SIG-M5 (cell line): ENCODE measurements at places on chromosomes 4 and X.

GRCh38 chrX:1743105-1743504 is 128.2 kb downstream of the ASMT start:
- no peak for DNase-seq

- DNase-seq, result no peak
These were observed 599.1 kb upstream of the CPEB2 start for GRCh38 chr4:14403132-14403531.

DNA sequence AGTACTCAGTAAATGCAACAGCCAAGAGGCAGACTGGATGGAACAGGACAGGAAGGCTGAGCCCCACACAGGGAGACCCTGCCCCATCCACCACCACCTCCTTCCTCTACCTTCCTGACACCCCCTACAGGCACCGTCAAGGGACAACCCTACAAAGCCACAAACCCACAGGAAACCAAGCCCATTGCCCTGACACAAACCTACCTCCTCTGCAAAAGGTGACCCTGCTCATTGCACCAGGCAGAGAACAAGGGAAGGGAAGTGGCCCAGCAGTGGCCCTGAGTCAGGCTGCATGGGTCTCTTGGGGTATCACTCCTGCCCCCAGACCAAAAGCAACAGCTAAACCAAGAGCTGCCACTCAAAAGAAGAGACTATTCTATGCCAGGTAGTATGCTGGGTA is 21.0 kb downstream of the JAKMIP1 start:
- no peak for DNase-seq

DNA sequence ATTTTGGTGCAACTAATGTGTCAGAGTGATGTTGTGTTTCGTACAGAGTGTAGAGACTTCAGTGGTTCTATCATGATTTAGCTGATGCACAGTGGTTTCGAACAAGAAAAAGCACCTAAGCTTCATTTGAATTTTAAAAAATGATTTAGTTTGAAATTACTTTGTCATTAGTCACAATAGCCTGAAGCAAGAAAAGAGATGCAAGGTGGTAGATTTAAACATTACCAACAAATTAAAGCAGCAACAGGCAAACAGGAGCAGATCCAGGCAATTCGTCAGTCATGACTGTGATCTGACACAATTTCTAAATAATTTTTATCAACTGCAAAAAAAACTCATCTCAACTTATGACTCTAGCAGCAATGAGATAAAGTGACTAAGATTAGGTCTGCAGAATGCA is 24.6 kb upstream of the COX7B2 start:
- DNase-seq, result no peak

DNA sequence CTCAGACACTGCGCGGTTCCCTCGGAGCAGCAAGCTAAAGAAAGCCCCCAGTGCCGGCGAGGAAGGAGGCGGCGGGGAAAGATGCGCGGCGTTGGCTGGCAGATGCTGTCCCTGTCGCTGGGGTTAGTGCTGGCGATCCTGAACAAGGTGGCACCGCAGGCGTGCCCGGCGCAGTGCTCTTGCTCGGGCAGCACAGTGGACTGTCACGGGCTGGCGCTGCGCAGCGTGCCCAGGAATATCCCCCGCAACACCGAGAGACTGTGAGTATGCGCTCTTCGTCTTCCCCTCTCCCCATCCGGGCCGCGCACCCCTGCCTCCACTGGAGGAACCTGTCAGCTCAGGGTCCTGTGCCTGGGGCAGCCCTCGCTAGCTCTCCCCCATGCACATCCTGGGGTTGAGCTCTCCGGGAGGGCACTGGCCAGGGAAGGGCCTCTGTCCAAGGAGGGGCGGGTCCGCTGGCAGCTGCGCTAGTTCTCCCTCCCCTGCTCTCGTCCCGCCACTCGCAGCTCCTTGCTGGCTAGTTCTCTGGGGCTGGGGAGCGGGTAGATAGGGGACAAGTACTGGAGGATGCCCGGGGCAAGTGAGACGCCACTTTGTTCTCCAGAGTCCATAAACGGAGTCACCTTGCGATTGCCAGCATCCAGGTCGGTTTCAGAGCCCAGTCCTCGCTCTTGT is 2.2 kb downstream of the SLIT2 start:
- DNase-seq, result no peak

DNA sequence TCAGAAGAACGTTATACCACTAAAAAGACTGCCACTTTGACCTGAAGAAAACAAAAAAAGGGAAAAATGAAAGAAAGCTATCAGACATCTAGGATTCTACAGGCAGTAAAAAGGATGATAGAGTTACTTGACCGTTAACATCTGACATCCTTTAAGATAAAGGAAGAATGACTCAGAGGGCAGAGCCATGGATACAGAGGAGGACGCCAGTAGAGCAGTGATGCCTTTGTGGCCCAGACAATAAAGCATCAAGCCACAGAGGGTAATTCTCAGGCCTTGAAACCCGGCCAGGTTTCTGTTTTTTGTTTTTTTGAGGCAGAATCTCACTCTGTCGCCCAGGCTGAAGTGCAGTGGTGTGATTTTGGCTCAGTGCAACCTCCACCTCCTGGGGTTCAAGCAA is 9.5 kb upstream of the BEX1 start:
- DNase-seq, result no peak

DNA sequence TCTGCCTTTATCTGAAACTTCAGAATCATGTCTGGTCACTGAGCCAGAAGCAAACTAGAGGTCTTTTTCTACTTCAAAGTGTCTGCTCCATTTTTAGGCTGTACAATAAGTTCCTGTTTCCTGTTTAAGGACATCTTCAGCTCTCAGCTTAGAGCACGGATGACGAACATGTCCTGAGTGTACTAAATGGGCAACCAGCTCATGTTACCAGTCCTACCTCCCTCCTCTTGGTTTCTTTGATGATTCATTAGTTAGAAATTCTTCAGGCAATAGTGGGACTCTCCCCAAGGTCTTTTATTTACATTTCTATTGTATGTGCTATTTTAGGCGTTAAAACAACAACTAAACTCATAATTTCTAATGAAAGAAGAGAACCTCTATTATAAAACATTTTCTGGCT is 58.0 kb downstream of the ENPEP start:
- DNase-seq, result no peak

DNA sequence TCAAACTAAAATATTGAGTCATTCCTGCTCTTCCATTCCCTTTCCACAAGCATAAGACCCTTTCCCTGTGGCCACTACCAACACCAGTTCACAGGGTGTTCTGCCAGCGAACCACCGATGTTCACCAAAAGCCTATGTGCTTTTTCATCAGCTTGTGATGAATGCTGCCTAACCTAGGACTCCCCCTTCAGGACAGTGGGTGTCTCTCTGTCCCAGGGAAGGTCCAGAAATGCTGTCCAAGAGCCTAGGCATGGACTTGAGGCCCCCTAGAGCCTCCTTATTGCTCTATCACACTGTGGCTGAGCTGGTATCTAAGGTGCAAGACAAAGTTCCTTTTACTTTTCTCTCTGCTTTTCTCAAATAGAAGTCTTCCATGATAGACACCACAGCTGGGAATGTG is 1015.6 kb downstream of the PCDH19 start:
- DNase-seq, result no peak

- DNase-seq, result no peak
These were observed 246.0 kb downstream of the CXXC4 start for GRCh38 chr4:104248726-104249125.

DNA sequence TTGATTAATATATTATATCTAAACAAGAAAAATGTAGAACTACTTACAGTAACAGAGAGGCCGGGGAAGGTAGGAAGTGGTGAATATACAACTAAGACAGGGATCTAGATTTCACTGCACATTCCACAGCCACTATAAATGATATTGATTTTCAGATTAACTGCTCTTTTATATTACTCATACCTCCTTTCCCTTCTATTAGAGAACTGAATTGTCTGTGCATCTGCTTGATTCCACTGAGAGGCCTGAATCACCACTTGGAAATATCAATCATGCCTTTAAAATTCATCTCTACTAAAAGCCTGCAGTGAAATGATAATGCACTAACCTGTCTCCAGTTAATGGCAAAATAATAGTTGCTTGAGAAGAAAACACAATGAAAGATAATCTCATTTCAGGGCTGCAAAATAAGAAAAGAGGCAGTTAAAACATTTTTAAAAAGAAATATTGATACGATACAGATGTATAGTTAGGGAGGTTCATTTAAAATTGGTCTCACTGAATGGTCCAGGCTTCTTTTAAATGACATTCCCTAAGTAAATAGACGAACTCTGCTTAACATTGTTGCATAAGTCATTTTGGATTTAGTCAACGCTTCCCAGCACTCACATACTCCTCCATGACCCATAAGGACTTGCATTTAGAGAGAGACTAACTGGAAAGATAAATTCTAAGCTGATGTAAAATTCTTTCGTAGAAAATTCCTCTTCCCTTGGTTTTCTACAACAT is 3.8 kb downstream of the ANTXR2 start:
- DNase-seq, result no peak

DNA sequence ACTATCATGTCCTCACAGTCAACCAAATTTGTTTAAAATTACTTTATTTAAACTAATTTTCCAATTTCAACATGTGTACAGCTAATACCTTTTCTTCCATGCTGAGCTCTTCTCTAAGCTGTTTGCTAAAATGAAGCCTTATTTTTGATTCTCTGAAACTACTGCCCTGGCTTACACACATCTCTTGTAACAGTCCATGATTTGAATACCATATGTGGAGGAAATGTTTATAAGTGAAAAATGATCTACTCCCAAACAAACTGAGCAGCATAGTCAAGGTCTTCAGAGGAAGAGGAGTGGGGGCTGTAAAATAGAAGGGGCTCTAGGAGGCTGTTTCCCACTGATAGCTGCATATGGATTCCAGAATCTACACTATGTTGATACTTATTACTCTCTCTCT is 188.7 kb downstream of the ANKRD50 start:
- DNase-seq, result no peak

GRCh38 chrX:22404297-22404696 is 131.6 kb downstream of the CBLL2 start:
- no peak for DNase-seq

DNA sequence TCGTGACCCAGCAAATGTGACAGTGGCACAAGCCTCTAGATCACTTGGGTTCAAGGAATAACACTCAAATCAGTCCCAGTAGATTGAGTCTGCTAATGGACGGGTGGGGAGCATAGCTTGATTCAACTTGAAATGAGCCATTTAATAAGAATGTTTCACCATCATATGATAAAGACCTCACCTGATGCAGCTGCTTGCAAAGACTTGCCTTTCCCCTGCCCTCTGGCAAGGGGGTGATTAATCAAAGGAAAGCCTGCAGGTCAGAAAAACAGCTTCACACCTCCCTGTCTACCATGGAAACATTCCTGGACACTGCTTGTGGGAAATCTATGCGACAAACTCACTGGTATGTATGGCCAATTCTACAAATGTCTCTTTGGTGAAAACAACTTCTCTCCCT is 54.5 kb downstream of the CD99L2 start:
- DNase-seq, result no peak

- no peak for DNase-seq
These were observed 113.6 kb upstream of the PPARGC1A start for GRCh38 chr4:24003496-24003895.

- no peak for DNase-seq
These were observed 47.4 kb downstream of the HTRA3 start for GRCh38 chr4:8316911-8317351.

GRCh38 chr4:43987331-43987944 is 461.2 kb downstream of the KCTD8 start:
- DNase-seq, result no peak

DNA sequence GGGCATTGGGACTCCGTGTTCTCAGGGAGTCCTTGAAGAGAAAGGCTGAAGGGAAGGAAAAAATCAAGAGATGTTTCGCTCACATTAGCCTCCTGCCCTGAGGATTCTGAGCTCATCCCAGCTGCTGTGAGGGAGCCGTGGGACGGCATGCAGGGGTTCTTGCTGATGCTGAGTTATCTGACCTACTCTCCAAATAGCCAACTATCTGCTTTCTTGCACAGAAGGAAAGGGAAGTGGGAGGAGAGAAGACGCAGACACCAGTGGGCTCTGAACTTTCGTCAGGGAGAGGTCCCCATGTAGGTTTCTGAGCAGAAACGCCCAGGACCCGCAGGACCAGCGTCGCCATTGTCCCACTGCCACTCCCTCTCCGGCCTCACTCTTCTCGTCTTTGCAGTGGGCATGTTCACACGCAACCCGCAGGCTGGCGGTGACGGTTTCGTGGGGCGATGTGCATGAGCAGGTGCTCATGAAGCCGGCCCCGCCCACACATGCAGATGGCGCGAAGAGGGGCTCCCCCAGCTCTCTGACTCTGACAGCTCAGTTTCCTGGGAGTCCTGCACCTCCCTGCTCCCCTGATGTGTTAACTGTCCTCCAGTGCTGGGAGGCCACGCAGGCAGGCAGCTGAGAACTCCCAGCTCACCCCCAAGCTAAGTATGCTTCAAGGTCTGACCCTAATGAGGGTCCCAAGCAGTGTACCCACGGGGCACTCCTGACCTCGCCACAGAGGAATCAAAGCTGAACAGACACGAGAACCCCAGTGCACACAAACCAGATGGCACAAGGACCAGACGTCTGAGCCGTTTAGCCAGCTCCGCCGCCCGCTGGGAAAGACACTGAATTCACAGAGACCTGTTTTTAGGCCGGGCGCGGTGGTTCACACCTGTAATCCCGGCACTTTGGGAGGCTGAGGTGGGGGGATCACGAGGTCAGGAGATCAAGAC is 13.6 kb upstream of the ABLIM2 start:
- no peak for DNase-seq

- DNase-seq, result no peak
These were observed 18.8 kb downstream of the SPACA5 start for GRCh38 chrX:48025561-48025960.

- DNase-seq, result no peak
These were observed 2.2 kb downstream of the ENOPH1 start for GRCh38 chr4:82432596-82432995.

- no peak for DNase-seq
These were observed 250.4 kb downstream of the TMA16 start for GRCh38 chr4:163744861-163745260.

DNA sequence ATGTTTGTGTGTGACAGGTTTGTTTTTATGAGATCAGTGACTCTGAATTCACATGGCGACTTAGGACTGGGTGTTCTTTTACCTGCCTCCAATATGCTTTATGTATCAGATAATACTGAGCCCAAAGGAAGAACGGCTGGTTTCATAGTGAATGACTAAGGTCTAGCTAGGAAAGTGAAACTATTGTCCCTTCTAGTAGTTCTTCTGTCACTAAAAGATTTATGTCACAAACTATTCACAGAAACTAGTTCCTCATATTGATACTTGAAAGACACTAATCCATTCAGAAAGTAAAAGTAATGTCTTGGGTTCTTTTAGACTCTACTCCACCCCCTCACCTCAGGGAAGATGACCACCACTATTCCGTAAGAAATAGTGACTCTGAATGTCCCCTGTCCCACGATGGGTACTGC is 81.7 kb downstream of the EGF start:
- peak; percentile 12 for DNase-seq

DNA sequence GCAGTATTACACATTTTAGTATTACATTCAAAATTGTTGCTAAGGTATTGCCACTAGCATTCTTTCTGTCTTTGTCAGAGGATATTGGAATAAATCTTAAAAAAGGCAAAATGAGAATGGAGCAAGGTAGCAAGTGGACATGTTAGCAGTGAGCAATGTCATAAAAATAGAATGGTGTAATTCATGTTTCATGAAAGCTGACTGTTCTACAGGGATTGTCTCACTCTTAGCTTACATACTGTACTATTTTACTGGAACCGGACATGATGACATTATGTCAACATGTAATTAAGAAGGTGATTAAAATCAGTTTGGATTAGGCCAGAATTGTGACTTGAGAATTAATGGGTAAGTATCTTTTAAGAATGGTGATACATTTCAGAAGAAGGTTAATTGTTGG is 1086.2 kb downstream of the STIM2 start:
- no peak for DNase-seq
